ENCODE measurements at places on chromosomes 11 and 22.

DNA sequence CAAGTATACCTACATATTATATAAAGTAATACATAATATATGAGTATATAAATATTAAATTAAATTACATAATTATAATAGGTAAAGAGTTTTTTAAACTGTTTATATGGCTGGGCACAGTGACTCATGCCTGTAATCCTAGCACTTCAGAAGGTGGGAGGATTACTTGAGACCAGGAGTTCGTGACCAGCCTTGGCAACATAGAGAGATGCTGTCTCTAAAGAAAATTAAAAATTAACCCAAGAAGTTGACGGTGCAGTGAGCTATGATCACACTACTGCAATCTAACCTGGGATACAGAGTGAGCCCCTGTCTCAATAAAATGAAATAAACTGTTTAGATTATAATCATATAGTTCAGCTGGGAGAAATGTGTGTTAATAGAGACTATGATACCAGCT is 363.0 kb downstream of the DDX10 start:
- DNase-seq: no peak

DNA sequence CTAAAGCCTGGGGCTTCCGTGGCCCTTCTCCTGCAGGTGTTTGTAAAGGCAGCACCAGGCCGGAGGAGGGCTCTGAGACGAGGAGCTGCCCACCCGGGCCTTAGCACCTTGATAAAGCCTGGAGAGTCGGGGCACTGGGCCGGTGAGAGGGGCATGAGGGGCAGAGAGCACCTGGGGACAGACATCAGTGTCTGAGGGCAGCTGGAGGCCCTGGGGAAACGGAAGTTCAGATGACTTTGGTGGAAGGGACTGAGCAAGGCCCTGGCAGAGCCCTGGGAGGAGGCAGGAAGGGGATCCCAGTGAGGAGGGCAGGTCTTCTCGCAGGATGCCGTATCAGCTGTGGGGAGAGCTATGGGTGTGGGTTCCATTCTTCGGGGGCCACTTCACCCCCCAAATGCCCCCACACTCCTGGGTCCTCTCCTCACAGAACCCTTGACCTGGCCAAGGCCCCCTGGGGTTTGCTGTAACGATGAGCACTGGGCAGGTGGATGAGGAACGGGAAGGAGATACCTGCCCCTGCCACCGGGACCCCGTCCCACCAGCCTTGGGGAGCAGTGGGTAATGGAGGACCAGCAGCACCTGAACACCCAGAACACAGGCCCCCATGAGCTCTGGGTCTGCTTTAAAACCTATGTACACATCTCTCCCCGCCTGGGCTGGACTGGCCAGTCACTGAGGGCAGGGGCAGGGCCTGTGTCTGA is 7.4 kb downstream of the C1QTNF6 start:
- no peak for DNase-seq

DNA sequence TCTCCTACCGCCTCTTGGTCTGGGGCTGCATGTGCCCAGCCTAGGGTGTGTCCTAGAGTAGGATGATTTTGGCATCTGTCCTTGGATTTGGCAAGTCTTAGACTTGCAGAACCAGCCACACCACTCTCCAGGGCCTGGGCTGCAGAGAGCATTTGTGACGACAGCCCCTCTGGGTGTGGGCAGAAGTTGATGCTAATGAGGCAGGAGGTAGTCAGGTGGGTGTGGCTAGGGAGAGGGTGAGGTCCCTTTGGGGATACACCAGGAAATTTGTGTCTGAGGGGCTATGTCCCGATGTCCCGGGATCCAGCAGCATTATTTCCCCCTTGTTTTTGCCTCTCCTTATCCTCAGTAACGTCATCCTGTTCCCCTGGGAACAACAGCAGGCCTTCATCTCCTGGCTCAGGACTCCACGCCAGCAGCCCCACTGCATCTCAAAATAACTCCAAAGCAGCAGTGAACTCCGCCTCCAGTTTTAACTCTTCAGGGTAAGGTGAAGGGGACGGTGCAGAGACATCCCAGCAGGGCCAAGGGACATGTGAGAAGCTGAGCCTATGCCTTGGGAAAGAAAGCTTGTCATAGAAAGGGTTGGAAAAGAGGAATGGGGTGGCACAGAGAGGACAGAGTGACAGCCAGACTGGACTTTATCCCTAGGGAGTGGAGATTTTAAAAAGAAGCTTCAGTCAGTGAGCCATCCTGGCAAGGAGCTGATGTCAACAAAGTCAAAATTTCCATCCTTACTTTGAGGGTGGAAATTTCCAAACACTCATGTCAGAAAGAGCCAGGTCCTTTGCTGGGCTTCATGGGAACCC is 8.0 kb upstream of the TLCD5 start:
- DNase-seq: no peak

DNA sequence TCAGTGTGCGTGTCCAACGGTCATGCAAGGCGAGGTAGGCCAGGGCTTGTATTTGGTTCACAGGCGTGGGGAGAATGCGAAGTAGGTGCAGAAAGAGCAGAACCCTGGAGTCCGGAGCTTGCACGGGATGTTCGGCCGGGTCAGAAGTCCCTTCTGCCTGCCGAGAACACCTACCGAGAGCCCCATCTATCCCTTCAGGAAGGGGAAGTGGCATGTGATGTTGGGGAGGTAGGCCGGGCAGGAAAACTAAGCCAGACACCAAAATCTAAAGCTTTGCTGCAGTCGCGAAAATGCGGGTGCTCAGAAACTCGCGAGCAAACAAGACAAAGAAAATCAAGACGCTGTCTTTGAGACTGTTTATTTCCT is 435 bp upstream of the TAF6L start:
- no peak for DNase-seq

DNA sequence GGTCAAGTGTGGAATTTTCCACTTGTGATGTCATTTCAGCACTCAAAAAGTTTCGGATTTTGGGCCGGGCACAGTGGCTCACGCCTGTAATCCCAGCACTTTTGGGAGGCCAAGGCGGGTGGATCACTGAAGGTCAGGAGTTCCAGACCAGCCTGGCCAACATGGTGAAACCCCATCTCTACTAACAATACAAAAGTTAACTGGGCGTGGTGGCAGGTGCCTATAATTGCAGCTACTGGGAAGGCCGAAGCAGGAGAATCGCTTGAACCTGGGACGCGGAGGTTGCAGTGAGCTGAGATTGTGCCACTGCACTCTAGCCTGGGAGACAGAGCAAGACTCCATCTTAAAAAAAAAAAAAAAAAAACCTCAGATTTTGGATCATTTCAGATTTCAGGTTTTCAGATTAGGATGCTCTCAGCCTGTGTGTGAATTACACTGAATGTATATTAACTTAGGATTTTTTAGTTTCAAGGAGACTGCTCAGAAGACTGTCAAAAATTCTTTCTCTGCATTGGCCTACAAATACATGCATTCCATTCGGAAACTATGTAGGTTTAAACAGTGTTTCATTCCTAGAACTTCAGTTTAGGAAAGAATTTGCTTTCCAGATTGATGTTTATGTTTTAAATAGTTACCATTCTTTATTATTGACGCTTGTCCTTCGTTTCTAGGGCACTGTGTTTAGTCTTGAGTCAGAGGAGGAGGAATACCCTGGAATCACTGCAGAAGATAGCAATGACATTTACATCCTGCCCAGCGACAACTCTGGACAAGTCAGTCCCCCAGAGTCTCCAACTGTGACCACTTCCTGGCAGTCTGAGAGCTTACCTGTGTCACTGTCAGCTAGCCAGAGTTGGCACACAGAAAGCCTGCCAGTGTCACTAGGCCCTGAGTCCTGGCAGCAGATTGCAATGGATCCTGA is 48.0 kb downstream of the BID start:
- no peak for DNase-seq

DNA sequence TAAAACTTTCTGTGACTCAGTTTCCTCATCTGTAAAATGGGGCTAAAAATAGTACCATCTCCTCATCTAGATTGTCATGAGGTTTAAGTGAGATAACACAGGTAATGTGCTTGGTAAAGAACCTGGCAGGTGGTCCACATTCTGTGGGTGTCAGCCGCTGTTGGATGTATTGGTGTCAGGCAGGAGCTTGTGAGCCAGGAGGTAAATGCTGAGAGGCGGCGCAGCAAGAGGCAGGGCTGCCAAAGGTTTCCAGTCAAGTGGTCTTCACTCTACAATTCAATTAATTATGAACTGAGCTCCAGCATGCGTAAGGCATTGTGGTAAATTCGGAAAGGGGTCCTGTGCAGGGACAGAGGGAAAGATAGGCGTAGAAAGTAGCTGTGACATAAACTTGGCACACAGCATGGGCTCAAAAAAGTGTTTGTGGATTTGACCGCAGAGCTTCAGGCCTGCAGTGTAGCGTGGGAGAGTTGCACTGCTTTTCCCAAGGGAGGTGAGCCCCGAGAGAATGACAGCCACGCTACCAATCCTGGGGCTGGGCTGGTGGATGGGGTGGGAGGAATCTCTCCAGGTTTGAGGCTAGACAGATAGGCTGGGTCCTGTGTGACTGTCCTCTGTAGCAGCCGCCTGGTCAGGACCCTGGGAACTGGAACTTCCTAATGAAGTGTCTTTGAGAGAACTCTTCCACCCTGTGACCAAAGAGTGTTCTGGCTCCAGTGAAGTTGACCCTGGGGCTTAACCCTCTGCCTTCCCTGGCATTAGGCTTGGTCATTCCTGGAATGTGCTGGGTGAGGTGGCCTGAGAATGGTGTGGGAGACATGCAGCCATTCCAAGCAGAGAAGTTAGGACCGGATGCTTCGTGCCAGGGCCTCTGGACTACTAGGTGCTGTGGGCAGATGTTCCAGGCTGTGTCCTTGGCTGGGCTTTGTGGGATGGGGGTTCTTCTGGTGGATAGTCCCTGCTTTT is 122.4 kb downstream of the FEZ1 start:
- no peak for DNase-seq

GRCh38 chr11:47408598-47409439 is 429 bp downstream of the SLC39A13 start:
- DNase-seq: no peak

DNA sequence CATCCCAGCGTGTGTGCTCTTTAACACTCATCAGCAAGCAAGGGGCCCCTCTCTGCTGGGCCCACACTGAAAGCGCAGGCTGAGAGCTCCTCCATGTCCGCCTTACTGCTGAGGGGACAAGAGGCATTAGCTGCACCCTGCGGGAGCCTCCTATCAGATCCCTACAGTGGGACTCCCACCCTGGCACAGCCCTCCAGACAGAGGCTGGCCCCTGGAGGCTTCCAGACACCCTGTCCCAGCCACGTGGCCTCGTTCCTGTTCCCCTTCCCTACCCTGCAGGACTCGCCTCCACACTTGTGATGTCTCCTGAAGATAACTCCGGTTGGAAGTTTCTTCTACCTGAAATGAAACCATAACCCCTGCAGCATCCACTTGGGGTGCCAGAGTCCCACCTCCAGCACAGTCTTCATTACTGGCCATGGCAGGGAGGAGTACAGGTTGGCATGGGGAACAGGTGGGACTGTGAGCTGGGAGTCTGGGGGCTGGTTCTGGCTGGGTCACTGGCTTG is 5.0 kb upstream of the SH3BP1 start:
- no peak for DNase-seq

- no peak for DNase-seq
Observed at GRCh38 chr11:109511598-109511997, 89.6 kb downstream of the C11orf87 start.

All from T-helper 2 cell (primary cell).